T-cell (primary cell): ENCODE measurements at places on chromosomes 3 and 15. TPM values are rescaled to one million over a fixed set of nuclear protein-coding genes. Genes with fewer than 3 reads are reported as not detected.

- peak; percentile 52 for DNase-seq
These were observed 5.1 kb upstream of the SLC25A38 start for GRCh38 chr3:39378088-39378487.

The LPCAT4 gene
- 92.0 TPM for total RNA-seq

DNA sequence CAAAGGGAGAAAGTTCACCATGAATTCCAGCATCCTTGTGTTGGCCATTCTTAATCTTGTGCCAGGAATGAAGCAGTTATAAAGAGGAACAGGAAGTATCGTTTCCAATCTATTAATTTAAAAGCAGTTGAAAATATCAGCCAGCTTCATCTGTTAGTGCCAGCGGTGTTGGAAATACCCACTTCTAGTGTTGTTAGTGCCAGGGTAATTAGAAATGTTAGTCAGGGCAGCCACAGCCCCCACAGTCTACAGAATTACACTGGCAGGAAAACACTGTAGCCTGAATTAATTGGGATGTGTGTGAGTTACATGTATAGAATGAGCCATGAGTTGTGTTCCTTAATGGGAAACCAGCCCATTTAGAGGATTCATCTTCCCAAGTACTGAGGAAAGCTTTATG, 127.8 kb downstream of the GHSR start:
- no peak for DNase-seq

GRCh38 chr3:197371591-197372046, 73.2 kb upstream of the DLG1 start:
- DNase-seq, result no peak

The LRRC15 gene
- total RNA-seq, result not detected

- no peak for DNase-seq
These were observed 33.5 kb upstream of the ALPK3 start for GRCh38 chr15:84783493-84784251.

The CSPG4 gene
- total RNA-seq, result not detected

GRCh38 chr3:103195216-103195615, 760.4 kb downstream of the ZPLD1 start:
- DNase-seq, result no peak

The IL17RE gene
- 0.68 TPM for total RNA-seq

GRCh38 chr3:159795042-159795441, 193.6 kb upstream of the IL12A start:
- no peak for DNase-seq

DNA sequence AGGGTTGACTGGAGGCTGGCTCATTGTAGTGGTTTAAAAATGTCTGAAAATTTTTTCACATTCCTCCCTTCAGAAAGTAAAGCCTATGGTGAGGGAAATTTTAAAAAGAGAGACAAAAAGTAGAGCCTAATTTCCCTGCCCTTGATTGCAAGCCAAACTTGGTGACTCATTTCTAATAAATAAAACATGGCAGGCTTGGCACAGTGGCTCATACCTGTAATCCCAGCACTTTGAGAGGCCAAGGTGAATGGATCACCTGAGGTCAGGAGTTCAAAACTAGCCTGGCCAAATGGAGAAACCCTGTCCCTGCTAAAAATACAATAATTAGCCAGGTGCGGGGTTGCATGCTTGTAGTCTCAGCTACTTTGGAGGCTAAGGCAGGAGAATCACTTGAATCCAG, 18.9 kb upstream of the ARRDC4 start:
- DNase-seq, result no peak

GRCh38 chr3:9231471-9231870, 18.0 kb downstream of the SRGAP3 start:
- DNase-seq, result no peak

- DNase-seq, result no peak
These were observed 42.9 kb downstream of the MYO1E start for GRCh38 chr15:59329570-59330350.

The DLL4 gene
- not detected for total RNA-seq

The UCN2 gene
- total RNA-seq, result not detected

The DLEC1 gene
- total RNA-seq, result 9.0 TPM

The B4GALT4 gene
- 33.7 TPM for total RNA-seq

GRCh38 chr3:191352014-191352413, 21.7 kb upstream of the UTS2B start:
- no peak for DNase-seq

- no peak for DNase-seq
These were observed 348 bp upstream of the DPP8 start for GRCh38 chr15:65517866-65518207.

- DNase-seq, result no peak
These were observed 68.4 kb downstream of the KCNAB1 start for GRCh38 chr3:156188757-156189156.

DNA sequence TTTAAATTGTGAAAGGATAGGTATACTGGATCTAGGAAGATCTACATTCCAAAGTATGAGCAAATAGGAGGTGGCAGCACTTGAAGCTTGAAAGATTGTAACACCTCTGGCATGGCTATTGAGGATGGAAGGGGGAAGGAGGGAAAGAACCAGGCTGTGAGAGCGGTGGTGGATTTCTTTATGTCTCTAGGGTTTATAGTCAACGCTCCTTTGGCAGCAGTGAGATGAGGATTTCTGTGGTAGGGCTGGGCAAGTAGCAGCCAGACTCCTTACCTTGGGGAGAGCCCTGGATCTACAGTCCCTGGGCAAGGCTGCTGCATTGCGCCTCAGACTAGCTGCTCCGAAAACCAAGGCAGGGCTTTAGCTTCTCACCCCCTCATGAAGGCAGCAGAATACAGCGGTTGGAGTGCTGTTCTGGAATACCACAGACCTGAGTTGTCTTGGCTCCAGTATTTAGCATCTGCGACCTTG, 53.2 kb downstream of the MEF2A start:
- no peak for DNase-seq

- no peak for DNase-seq
These were observed 3.8 kb downstream of the SERPINI1 start for GRCh38 chr3:167739190-167739810.

DNA sequence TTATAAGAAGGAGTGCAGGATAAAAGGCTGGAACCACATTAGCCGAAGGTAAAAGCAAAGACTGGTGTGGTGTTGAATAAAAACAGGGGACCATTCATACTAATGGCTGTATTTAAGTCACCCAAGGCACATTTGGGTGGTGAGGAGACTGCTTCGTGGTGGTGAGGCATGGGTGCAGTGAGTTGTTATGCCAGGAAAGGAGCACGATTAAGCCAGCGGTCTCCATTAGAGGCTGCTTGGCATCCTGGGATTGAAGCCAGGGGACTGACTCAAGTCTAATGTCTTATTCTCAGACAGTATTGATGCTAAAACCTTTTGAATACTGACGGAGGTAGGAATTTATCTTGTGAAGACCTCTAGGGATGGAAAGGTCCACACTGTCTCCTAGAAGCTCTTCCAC, 21.9 kb downstream of the FEM1B start:
- DNase-seq, result no peak

GRCh38 chr3:157857440-157857839, 248.8 kb downstream of the SHOX2 start:
- no peak for DNase-seq

DNA sequence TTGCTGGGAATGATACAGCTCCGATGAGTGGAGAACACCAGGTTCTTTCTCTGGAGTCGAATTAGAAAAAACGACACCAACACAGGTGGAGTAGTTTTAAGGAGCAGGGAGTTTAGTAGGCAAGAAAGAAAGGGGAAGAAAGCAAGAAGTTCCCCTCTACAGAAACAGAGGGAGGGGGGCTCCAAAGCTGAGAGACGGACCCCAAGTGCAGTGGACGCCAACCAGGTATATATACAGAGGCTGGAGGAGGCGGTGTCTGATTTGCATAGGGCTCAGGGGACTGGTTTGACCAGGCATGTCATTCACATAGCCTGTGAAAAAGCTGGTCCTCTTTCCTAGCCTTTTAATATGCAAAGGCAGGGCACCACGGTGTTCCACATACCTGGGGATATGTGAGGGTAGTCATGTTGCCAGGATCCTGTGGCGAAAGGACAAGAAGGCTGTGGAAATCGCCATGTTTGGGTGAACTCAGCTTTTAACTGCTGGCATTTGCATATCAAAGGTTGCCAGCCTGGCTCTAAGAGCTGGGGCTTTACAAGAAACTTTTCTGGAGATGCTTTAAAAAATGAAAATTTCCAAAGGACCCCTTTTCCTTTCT, 887.4 kb upstream of the EPHA6 start:
- no peak for DNase-seq

The ACAD9 gene
- 45.1 TPM for total RNA-seq

DNA sequence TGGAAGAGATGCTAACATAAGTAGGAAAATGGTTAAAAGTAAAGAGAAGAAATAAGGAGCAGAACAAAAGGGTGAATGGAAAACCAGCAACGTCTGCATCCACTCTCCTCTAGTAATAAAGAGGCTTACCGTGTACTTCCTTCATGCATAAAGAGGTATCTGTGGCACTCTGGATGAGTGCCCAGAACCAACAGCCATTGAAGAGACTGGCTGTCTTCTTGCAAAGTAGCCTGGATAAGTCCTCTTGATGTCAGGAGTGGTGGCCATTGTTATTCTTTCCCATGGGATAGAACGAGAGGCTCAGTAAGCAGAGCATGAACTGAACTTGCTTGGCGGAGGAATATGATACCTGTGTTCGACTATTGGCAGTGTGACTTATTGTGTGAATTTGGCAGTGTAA, 186.2 kb upstream of the RASGRP1 start:
- no peak for DNase-seq

- no peak for DNase-seq
These were observed 134.0 kb upstream of the IL12A start for GRCh38 chr3:159854500-159855124.

The CFAP92 gene
- total RNA-seq, result 0.33 TPM
